ENCODE measurements at places on chromosomes 4 and X.

GRCh38 chrX:2693113-2694002 is 2.3 kb downstream of the CD99 start:
- no peak for DNase-seq

DNA sequence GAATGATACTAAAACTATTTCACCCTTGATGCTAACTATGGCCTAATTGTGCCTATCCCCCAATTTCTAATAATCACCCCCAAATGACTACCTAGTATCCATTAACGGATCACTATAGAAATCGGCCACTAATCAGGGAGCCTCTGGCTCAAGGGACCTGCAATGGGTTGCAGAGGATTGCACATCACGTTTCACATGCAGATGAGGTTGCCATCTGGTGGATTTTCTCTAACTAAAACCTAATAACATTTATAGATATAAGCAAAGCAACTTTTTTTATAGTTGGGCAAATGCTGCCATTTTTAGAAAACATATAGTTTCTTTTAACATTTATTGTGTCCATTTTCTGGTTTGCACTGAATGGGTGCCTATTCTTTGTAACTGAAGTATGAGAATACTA is 28.3 kb upstream of the ALG13 start:
- DNase-seq, result no peak

- DNase-seq, result no peak
Observed at GRCh38 chr4:146282657-146283056, 68.3 kb downstream of the REELD1 start.

DNA sequence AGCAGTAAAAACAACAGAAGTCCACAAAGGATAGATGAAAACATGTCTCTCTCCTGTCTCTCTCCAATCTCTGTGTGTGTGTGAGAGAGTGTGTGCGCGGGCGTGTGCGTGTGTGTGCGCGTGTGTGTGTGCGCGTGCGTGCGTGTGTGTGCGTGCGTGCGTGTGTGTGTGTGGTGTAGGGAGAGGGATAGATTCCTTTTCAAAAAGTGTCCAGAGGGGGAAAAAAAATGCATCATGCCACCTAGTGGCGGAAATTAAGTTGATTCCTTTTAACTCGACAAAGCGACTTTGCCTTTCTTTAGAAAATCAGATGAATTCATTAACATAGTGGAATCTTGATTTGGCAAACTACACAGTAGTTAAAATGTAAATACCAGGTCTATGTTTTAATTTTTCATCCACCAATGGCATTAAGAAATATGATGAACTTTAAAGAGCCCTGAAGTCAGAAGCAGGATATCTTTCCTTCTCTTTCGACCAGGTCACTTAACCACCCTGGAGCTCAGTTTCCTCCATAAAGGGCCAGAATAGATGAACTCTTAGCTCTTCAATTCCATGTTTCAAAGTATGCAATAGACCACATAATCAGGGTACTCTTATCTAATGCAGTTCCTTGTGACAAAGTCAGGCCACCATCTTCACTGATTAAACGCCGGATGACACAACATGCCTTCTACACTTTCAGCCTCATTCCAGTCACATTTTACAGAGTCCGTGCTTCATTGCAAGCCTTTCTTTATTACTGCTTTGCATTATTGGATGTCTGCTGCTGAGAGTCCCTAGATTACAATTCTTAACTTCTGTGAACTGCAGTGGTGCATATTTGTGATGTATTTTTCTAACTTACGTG is 162.8 kb downstream of the FBXO8 start:
- peak; percentile 69 for DNase-seq

DNA sequence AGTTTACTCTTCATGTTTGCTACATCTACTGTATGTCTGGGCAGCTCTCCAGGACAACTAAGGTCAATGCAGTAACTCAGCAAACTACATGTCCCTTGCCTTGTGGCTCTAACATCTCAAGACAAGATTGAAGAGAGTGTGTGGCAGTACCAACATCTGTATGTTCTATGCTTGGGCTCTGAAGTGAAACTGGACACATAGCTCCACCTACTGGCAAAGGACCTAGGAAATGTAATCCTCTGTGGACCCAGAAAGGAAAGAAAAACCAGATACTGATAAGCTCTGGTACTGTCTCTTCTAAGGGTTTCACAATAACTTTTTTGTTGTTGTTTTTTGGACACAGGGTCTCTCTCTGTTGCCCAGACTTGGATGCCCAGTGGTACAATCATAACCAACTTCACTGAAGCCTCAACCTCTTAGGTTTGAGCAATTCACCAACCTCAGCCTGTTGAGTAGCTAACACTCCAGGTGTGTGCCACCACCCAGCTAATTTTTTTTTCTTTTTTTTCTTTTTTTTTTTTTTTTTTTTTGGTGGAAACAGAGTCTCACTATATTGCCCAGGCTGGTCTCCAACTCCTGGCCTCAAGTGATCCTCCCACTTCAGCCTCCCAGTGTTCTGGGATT is 64.1 kb downstream of the QDPR start:
- DNase-seq, result peak; percentile 72

DNA sequence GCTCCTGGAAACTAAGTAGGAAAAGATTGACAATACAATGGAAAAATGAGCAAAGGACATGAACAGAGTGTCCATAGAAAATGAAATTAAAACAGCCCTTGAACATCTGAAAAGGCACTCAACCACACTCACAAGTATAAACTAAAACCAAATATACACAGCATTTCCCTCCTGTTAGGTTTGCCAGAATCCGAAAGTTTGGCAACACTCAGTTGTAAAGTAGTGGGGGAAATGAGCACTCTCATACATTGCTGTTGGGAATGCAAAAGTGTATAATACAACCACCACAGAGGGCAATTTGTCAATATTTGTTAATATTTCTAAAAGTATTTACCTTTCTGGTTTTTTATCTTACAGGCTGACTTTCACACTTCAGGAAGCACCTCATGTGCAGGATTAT is 84.2 kb upstream of the TMEM164 start:
- DNase-seq, result no peak

- DNase-seq, result no peak
Observed at GRCh38 chrX:50779694-50780093, 34.3 kb downstream of the SHROOM4 start.

DNA sequence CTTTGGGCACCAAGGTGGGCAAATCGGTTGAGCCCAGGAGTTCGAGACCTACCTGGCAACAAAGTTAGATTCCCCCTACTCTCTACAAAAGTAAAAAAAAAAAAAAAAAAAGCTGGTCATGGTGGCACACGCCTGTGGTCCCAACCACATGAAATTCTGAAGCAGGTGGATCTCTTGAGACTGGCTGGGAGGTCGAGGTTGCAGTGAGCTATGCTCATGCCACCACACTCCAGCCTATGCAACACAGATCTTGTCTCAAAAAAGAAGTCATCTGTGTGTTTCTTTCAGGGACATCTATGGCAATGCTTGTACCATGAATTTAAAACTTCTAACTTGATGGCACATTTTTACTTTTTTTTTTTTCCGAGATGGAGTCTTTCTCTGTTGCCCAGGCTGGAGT is 55.3 kb downstream of the UGT2A2 start:
- no peak for DNase-seq

DNA sequence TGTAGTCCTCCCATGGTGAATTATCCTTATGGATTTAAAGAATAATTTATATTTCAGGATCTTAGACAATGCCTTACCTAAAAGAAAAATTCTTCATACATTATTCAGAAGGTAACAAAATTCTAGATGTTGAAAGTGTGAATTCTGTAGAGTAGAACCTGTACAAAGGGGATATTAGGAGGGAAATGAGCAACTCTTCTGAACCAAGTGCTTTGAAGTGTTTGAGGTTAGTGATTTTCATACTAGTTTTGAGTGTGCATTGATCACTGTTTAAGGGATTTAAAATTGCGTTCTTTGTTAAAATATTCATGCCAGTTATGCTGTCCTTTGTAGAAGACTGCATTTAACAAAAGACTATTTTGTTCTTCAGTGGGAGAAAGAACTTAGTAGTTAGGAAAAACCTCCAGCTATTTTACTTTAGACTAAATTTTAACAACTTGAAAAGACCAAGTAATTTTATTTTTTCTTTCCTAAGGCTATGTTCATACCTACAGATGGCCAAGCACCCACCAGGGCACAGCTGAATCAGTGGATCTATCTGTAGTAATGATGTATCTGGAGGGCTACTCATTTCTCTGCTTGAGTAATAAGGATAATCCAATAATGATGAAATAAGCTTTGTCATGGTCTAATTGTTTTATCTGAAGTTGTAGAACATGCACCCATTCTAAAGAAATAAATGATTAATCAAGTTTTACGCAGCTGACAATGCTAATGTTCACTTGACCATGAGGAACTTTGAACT is 134.3 kb upstream of the RPS6KA6 start:
- DNase-seq, result no peak

DNA sequence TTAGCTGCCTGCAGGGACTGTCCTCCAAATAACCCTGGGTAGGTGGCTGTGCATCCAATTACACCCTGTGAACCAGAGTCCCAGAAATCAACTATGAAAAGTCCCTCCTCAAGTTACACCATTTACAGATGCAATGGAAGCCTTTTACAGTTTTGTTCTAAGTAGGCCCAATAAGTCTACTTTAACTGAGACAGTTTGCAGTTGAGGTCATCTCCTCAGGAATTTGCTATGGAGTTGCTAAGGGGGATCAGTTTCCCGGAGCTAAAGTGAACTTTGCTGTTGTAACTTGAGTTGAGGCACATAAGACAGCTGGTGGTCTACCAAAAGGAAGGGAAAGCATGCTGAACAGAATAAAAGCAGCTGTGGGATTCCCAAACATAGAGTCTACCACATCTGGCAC is 121.6 kb upstream of the STK26 start:
- DNase-seq, result peak; percentile 12

DNA sequence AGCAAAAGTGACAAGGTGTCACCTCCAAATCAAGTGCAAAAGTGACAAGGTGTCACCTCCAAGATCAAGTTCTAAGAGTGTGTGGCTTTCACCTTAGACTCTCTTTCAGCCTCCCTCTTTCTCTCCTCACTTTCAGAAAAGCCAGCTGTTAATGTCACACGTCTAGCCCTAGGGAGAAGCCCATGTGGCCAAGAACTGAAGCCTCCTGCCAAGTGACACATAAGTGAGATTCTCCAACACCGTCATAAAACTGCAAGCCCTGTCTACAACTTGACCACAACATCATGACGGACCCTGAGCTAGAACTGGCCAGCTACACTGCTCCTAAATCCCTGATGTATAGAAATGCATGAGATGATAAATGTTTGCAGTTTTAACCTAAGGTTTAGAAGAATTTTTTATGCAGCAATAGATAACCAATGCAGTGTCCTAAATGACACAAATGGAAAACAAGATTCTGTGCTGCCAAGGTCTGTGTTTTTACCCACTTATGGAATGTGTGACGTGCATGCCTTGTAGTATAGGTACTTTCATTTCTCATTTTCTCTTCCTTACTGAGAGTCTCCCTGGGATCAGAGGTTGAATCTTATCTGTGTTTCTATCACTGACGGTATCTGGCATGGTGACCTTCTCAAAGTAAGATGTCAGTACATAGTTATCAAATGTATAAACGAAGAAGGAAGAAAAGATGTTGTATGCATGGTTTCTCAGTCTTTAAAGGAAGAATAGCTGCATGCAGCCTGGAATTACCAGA is 25.0 kb downstream of the NLGN4X start:
- DNase-seq, result no peak

DNA sequence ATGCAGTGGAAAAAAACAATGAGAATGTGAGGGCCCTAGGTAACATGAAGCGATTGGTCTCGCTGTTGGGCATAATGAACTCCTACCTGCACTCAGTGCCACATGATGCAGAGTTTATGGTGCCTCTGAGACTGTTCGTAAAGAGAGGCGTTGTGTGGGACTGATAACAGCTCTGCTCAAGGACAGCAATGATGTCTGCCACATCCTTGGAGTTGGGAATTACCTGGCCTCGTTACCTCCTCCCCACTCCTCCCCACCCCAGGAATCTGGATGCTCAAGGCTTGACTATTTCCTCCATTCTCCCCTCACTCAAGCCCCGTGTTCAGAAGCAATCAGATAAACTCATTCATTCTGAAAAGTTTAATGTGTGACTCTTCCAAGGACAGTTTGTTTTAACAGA is 148.0 kb upstream of the JADE1 start:
- DNase-seq, result no peak

DNA sequence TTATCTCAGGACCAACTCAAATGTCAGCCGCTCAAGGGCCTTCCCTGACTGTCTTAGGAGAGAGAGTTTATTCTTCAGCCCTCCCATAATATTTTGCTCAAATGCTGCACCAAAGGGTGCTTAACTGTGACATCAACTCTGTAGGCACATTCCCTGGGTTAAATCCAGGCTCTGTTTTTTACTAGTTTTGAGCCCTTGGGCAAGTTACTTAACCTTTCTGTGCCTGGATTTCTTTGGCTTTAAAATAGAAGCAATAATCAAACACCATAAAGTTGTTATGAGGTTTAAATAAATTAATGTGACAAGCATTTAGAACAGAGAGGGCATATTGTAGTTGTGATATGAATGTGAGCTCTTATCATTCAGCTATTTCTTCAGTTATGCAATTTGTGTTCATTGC is 54.2 kb upstream of the LIMCH1 start:
- DNase-seq, result no peak

DNA sequence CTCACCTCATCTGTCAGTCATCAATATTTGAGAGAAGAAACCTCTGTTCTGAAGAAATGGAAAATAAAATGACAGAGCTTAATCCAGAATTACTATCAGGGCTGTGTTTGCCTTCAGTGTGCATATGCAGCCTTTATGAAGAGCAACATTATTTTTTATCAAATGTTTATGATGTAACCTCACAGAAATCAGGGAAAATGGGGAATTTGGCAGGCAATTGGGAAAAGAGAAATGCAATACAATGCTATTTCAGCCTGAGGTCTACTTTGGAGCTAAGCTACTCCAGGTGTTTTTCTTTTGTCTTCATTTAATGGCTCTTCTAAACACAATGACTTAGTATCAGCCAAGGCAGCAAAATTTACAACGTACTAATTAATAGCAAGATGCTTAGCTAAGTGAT is 241.1 kb upstream of the TET2 start:
- no peak for DNase-seq

GRCh38 chrX:31269914-31270313 is 198.1 kb upstream of the FTHL17 start:
- DNase-seq, result no peak

DNA sequence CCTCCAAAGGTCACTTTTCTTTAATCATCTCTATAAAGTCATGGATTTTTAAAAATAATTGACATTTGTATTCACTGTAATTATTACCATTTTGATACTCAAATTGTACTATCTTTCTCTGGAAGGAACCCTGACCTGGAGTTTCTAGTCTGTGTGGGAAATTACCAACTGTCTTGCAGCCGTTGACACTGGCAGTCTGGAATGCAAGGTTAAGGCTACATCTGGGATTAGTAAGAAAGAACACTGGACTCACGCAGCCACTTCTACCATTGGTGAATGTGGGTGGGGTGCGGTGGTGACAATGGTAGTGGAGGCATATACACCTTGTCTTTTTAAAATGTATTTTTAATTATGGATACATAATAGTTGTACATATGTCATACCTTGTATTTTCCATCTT is 40.9 kb downstream of the EGF start:
- DNase-seq, result no peak

- DNase-seq, result no peak
Observed at GRCh38 chr4:11878241-11878640, 449.5 kb upstream of the HS3ST1 start.
